ENCODE measurements at places on chromosomes 2 and 18.

DNA sequence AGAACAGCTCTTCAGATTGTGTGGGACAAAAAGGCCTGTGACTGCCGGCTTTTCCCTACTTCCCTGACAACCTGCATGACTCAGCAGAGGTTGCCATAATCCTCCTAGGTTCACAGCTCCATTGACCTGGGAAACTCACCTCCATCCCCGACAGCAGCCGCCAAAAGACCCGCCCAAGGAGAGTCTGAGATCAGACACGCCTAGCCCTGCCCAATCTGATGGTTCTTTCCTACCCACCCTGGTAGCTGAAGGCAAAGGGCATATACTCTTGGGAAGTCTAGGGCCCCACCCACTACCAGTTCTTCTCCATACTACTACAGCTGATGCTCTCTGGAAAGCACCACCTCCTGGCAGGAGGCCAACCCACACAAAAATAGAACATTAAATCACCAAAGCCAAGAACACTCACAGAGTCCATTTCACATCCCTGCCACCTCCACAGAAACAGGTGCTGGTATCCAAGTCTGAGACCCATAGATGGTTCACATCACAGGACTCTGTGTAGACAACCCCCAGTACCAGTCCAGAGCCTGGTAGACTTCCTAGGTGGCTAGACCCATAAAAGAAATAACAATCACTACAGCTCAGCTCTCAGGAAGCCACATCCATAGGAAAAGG is 140.6 kb downstream of the NETO1 start:
- no peak for DNase-seq

DNA sequence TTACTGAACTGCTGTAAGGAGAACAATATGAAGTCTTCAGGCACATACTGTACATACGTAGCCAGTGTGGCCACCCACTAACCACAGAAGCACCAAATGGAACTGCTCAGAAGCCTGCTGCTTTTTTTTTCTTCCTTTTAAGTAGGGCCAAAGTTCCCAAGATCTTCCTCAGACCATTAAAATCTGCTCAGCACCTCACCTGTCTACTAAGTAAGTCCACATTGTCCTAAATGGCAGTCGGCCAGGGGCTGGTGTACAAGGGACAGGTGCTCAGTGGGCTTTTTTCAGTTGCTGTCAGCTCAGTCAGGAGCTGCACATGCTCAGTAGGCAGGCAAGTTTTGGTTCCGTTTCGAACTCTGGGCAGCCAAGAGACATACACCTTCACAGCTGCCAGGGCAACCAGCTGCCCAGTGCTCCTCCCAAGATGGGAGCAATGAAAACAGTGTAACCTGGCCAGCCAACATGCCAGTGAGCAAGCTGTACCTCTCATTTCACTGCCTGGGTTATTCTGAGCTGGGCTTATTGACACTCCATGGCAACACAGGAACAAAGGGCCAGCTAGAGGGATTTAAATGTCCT is 86.1 kb downstream of the ACVR1 start:
- DNase-seq: no peak

GRCh38 chr18:31070206-31070605 is 27.7 kb upstream of the DSC3 start:
- DNase-seq: no peak

- peak; percentile 64 for DNase-seq
Observed at GRCh38 chr2:74843899-74844298, 10.0 kb downstream of the HK2 start.

DNA sequence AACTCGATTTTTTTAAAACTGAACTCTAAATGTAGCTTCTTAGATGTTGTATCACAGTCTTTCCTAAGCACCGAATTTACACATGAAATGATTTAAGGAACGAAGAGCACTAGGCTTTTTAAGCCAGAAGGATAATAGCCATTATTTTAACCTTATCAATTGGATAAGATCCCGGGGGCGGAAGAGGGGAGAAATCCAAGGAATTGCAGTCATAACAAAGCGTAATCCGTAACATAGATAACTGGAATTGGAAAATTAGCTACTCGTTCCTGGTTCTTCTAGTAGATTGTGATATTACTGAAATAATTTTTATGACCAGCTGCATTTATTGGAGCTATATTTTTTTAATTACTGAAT is 988 bp upstream of the KANSL1L start:
- no peak for DNase-seq

DNA sequence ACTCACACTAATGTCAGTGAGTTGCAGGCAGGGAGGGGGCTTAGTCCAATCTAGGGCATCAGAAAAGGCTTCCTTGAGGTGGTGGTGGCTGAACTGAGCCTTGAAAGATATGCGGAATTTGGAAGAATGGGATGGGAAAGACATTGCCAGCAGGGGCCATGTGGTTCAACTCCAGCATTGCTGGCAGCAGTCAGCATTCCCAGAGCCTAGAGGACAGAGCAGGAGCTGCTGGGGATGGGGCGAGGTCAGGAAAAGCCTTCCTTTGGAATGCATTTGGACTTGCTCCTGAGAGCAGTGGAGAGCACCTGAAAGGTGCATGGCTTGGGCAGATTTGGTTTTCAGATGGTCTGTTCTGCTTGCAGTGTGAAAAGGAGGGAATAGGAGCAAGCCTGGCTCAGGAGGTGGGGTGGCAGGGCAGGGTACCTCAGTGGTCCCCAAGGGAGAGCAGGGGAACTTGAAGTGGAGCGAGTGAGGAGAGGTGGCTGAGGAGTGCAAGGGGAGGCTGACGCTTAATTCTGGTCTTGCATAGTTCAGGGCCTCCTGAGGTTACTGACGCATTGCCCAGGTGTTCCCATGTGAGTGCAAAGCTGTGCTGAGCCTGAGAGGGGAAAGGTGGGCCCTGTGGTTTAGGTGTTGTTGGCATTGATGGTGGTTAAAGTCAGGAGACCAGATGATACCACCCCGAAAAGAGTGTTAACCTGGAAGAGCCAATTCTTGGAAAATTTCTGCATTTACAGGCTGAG is 112.1 kb upstream of the MGAT5 start:
- no peak for DNase-seq

DNA sequence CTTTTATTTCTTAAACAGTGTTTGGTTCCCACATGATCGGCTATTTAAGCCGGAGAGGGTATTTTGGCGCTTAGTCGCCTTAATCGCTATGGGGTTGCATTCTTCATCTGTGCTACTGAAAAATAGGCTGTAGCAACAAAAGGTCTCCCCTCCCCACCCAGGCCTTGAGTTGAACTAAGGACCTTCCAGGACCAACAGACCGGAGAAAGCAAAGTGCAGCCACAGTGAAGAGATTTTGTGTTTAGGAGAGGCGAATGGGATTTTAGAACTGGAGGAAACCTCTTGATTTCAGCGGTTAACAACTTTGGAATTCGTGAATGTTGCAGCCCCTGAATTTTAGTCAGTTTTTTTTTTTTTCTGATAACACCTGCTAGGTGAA is 1.4 kb downstream of the ITGA6 start:
- no peak for DNase-seq

GRCh38 chr2:47558116-47558767 is 155.3 kb downstream of the MSH2 start:
- no peak for DNase-seq

- no peak for DNase-seq
Observed at GRCh38 chr2:234143896-234144295, 93.4 kb downstream of the SPP2 start.

GRCh38 chr2:223601932-223602666 is at the start of gene SCG2:
SCG2 (minus strand) TSS chr2:223602361; CDS start chr2:223599282, 3,079 bp downstream.
- DNase-seq: peak; percentile 87

Data from AG08396 (cell line).